GOT3 (cell line): ENCODE measurements at places on chromosomes 7 and 10.

DNA sequence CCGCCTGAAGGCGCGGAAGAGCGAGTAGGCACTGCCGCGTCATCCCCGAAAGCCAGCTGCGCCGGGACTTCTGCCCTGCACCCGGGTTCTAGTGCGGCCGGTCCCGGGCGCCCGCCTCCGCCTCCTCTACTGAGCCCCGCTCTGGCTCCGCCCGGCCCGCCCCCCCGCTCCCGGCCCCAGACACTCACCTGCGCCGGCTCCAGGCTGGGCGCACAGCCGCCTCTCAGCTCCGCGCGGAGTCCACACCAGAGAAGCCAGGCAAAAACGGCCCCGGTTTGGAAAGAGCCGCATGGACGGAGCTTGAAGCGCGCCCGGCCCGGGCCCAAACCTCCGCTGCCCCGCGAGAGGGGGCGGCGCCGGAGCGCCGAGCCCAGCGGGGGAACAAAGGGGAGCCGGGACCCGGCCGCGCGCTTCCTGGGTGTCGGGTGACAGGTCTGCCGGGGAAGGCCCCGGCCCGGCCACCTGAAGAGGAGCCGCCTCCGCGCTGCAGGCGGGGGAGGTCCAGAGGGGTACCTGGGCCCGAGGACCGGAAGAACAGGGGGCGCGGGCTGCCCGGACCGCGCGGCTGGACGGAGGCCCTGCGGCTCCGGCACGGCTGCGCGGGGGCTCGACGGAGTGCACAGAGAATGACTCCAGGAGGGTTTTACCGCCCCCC, 168.2 kb downstream of the NRF1 start:
- no peak for DNase-seq

- no peak for DNase-seq
These were observed 44.0 kb upstream of the ITGB1 start for GRCh38 chr10:33001908-33002492.

DNA sequence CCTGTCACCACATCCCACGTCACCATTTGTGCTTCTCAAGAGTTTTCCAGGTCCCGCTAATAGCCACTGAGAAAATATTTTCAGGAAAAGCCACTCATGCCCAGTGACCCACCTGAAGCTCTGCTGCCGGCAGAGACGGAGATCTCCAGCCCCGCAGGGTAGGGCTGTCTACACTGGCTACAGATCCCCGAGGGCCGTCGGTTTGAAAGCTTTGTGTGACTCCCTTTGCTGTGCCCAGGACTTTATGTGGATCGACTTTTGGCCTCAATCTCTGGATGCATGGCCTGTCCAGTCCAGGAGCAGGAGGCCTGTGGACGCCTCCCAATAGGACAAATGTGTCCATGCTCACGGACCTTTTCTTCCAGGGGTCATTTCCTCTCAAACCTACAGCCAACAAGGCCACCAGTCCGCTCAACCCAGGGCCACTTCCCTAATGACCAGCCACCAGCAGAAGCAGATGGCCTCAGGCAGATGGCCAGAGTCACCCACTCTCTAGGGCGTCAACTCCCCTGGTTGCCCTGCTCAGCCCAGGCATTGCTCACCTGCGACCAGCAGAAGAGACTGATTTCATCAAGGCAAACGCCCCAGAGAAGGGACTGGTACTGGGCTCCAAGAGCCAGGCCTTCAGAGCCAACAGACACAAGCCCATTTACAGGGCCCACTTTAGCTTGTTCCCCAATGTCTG, 76.4 kb downstream of the OAT start:
- no peak for DNase-seq

- DNase-seq: no peak
These were observed 76.9 kb downstream of the UBE2H start for GRCh38 chr7:129875745-129876411.

DNA sequence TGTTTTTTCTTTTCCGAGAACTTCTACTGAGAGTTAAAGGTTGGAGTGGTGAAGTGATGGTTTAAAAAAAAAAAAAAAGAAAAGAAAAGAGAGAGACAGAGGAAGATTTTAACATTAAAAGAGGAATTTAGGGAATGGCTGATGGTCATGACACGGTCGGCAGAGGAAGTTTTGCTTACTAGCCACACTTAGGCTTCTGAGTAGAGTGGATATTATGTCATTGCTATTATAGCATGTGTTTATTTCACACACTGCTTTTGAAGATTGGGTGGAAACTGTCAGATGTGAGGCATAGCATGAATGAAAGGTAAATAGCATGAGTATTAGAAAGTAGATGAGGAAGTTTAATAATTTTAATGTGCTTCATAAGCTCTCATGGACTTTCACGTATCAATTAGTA, 2.5 kb downstream of the KAT6B start:
- no peak for DNase-seq

DNA sequence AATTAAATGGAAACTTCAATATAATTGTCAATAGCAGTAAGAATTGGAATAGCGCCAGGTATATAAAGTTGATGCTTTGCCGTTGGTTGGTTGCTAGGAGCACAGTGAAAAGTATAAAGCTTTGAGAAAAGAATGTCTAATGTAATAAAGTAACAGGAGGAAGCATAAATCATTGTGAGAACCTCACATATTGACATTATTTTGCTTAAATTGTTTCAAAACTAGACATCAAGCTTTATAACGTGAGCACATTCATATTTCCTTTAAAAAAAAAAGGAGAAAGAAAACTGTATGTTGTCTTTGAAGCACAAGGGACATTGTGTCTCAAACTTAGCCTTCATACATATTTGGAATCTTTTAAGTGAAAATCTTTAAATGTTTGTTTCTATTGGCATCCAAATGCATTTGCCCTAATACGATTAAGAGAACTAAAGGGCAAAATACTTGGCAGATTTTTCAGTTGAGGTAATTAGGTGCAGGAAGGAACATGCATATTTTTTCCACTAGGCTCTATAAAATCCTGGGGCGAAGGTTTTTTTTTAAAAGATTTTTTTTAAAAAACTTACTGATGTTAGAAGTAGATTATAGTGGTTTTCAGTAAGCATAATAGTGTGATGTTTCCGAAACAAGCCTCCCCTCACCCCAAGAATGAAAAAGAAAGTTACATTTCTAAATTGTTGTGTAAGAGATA, 92.4 kb downstream of the ARID5B start:
- DNase-seq: no peak

- no peak for DNase-seq
These were observed 1.4 kb downstream of the CPA1 start for GRCh38 chr7:130381468-130382312.

GRCh38 chr10:7872041-7872442, 53.7 kb downstream of the TAF3 start:
- DNase-seq: no peak

DNA sequence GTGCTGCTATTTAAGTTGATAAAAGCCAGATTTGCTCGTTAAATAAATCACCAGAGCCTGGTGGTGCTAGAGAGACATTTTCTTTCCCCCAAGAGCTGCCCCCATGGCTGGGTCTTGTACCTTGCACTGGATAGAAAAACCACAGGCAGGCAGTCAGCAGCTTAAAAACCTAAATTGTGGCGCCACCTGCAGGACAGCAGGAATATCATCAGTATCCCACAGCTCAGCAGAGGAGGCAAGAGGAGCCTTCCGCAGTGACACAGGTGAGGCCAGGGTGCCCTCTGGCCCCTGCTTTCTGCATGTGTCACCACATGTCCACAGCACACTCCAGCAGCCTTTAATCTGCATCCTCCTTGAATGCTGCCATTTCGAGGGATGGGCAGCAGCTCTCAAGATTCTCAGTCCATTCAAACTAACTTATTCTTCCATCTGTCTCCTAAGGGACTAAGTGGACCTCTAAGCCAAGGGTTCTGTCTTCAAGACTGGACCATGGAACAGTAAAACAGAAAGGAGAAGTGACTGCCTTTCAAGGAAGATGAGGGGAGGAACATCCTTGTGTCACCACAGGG, 4.5 kb upstream of the PLXNA4 start:
- no peak for DNase-seq

DNA sequence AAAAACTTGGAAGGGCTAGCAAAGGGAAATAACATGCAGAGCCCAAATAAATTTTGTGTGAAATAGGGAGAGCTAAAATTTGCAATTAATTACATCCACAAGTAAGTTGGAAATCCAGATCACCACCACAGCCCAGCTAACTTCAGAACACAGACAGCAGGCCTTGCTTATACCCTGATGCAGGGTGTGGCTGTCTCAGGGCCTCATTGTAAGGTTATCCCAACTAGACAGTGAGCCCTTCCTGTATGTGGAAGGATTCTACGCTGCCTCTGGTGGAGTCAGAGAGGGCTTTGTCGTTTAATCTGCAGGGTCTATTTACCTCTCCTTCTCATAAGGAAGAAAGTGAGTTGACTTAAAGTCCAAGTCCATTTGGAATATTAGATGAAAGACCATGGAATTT, 181.0 kb upstream of the TCF7L2 start:
- DNase-seq: no peak
